ENCODE measurements at places on chromosomes 7 and 10. TPM values are rescaled to one million over a fixed set of nuclear protein-coding genes. Genes with fewer than 3 reads are reported as not detected.

DNA sequence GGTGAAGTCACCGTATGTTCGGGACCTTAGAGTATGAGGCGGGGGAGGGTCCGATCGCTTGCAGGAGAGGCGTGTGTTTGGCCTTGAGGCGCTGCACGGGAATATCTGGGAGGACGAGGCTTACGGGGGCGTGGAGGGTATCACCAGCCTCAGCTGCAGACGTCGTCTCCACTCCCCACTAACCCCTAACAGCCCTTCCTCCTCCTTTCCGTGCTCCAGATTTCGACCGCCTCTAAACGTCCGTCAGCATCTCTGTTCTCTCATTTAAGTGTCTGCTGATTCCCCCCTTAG is 23.5 kb upstream of the ZNF12 start:
- no peak for DNase-seq

The CALHM3 gene
- not detected for total RNA-seq

GRCh38 chr7:94908323-94909178 is 1.2 kb downstream of the PPP1R9A start:
- peak; percentile 11 for DNase-seq

- peak; percentile 61 for DNase-seq
Measured at GRCh38 chr10:43606323-43607198, at the start of gene ZNF485. Gene ZNF485 (plus strand): TSS chr10:43606438. CDS start chr10:43607051, 613 bp downstream.

DNA sequence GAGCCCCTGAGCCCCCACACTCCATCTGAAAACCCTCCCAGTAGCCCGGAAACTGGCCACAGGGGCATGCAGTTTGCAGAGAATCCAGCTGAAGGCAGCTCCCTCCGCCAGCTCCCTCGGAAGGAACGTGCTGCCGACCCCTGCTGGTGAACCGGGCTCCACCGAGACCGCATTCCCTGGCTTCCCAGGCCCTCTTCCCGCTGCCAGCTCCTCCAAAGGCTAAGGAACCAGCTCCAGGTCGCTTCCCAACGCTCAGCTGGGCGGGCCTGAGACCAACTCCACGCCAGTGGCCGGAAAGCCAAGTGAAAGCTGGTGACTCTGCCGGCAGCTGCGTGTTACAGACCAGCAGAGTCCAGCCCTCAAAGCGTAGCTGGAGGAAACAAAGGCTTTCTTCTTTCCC is 35.8 kb downstream of the GPER1 start:
- peak; percentile 89 for DNase-seq

GRCh38 chr10:50477287-50478203 is 146.2 kb downstream of the SGMS1 start:
- no peak for DNase-seq

The VAX1 gene
- total RNA-seq = not detected

The UPK3B gene
- total RNA-seq = not detected

DNA sequence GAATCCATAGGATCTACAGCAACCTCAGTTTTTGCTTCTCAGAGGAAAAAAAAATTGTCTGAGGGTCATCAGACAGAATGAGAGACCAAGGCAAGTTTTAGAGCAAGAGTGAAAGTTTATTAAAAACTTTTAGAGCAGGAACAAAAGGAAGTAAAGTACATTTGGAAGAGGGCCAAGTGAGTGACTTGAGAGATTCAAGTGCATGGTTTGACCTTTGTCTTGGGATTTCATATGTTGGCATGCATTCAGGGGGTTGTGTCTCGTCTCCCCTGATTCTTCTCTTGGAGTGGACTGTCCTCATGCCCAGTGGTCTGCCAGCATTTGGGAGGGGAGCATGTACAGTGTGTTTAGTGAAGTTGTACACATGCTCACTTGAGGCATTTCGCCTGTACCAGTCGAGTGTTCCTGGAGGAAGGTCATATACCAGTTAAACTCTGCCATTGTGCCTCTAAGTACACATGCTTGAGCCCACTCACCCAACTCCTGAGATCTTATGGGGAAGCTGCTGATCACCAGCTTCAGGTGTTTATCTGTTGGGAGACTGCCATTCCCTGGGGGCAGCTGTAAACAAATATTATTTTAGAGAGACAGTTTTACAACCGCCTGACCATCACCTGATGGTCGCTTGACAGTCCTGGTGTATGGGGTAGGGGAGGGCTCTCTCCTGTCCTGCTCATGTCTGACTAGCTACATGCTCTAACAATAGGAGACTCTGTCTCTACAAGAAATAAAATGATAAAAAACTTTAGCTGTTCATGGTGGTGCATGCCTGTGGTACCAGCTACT is 109.4 kb downstream of the EEPD1 start:
- no peak for DNase-seq

GRCh38 chr10:56082169-56082568 is 278.9 kb downstream of the ZWINT start:
- no peak for DNase-seq

The IDI2 gene
- total RNA-seq = not detected

GRCh38 chr10:47378606-47379444 is 5.3 kb downstream of the ZNF488 start:
- no peak for DNase-seq

- DNase-seq = peak; percentile 22
Measured at GRCh38 chr7:128025819-128026218, 5.4 kb downstream of the LRRC4 start.

GRCh38 chr10:74177140-74177677 is 26.2 kb downstream of the ADK start:
- DNase-seq = no peak

GRCh38 chr10:131274133-131274880 is 37.2 kb downstream of the TCERG1L start:
- DNase-seq = no peak

DNA sequence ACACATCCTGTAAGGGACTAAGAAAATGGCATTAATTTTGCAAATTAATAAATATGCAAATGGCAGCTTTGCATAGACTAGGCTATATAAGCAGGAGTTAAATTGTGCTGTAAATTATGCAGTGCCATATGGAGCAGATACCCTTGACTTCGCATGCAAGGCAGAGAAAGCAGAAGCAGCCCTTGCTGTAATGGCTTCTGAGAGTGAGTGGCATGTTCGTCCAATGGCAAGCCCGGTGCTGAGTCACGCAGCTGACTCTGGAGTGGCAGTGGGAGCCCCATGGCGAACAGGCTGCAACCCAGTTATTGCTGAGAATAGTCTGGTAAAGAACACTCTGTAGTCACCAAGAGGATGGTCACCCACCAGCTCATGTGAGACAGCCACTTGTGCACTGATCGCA is 1186.5 kb downstream of the TYW1 start:
- DNase-seq = no peak

DNA sequence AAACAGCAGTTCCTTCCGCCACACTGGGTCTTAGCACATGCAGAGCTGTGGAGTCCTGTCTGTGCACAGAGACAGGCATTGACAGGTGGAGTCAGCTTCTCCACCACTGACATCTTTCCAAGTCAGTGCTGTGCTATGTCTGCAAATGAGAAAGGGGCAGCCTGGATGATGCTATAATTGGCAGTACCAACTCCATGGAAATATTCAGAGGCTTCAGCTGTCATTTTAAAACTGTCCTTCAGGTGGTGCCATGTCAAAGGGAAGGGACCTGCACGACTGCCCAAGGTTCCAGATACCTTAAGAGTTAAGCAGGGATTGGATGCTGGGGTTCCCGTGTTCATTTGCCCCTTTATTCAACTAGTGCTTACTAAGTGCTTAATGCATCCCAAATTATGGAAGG is 258.0 kb upstream of the PRKCQ start:
- DNase-seq = peak; percentile 12

The IKZF1 gene
- not detected for total RNA-seq
